ENCODE measurements at places on chromosomes 5 and 9. TPM values are rescaled to one million over a fixed set of nuclear protein-coding genes. Genes with fewer than 3 reads are reported as not detected.

- no peak overlapping the region for H3K4me3 ChIP-seq
- H3K36me3 ChIP-seq: no peaks in the 10 kb centered on the region
- H3K27ac ChIP-seq: no peak overlapping the region
- no peaks in the 10 kb centered on the region for H3K27me3 ChIP-seq
Measured at GRCh38 chr9:123225995-123226394, 42.4 kb downstream of the STRBP start.

DNA sequence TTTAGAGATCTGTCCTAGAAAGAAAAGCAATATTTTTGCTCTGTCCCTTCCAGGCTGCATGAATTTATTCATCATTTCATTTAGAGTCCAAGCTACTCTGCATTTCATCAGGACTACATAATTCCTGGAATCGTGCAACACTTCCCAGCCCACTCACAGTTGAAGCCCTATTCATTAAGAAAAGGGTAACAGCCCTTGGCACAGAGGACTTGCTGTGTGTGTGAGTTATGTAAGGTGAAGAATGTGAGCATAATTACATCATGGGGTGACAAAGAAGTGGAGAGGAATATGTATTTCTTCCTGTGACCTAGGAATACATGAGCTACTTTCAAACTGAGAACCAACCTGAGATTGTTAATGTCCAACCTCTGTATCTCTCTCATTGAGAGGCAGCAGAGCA lies 317.4 kb downstream of the ARHGEF28 start:
- no peaks in the 10 kb centered on the region for H3K36me3 ChIP-seq
- H3K4me3 ChIP-seq: no peak overlapping the region
- no peak for DNase-seq
- no peaks in the 10 kb centered on the region for H3K4me1 ChIP-seq
- no peak overlapping the region for H3K27ac ChIP-seq

DNA sequence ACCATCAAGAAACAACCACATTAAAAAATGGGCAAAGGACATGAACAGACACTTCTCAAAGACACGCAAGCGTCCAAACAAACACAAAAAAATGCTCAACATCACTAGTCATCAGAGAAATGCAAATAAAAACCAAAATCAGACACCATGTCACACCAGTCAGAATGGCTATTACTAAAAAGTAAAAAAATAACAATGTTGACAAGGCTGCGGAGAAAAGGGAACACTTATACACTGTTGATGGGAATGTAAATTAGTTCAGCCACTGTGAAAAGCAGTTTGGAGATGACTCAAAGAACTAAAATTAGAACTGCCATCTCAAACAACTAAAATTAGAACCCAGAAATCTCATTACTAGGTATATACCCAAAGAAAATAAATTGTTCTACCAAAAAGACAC lies 80.4 kb downstream of the CAAP1 start:
- H3K36me3 ChIP-seq: no peaks in the 10 kb centered on the region
- H3K4me3 ChIP-seq: no peak overlapping the region
- no peaks in the 10 kb centered on the region for H3K4me1 ChIP-seq
- H3K27me3 ChIP-seq: no peaks in the 10 kb centered on the region

The TMC1 gene
- total RNA-seq: 0.61 TPM

The CWC27 gene
- total RNA-seq: 16.4 TPM

DNA sequence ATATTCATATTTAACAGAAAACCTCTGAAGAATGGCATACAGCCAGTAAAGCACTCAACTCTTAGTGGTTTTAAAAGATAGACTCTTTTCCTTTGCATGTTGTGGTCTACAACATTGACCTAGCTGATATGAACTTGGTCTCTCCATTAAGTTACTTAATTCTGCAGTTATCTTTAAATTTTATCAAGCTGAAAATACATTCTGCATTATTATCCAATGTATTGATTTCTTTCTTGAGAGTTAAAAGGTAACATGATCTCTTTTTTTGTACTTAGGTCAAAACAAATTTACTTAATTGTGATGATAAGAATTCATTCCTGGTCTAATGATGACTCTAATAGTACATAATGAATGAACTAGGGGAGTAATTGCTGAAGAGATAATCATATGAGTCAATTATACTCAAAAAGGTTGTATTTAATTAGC lies 132.9 kb downstream of the STARD4 start:
- H3K27ac ChIP-seq: no peak overlapping the region
- DNase-seq: no peak
- no peak overlapping the region for H3K4me3 ChIP-seq

GRCh38 chr5:66945389-66946349 lies 250.9 kb downstream of the CD180 start:
- H3K36me3 ChIP-seq: no peaks in the 10 kb centered on the region
- H3K27ac ChIP-seq: no peak overlapping the region
- no peaks in the 10 kb centered on the region for H3K27me3 ChIP-seq
- no peaks in the 10 kb centered on the region for H3K4me1 ChIP-seq
- DNase-seq: no peak

Data from adrenal gland (tissue), 19 donors.